Type B pancreatic cell (in vitro differentiated cells): ENCODE measurements at places on chromosomes 7 and 10. TPM values are rescaled to one million over a fixed set of nuclear protein-coding genes. Genes with fewer than 3 reads are reported as not detected.

The CLCN1 gene
- total RNA-seq = 0.12 and 0.22 TPM in 2 replicates

The MRLN gene
- total RNA-seq = 0.75 and 1.3 TPM in 2 replicates

The VWDE gene
- total RNA-seq = 1.0 and 2.1 TPM in 2 replicates

DNA sequence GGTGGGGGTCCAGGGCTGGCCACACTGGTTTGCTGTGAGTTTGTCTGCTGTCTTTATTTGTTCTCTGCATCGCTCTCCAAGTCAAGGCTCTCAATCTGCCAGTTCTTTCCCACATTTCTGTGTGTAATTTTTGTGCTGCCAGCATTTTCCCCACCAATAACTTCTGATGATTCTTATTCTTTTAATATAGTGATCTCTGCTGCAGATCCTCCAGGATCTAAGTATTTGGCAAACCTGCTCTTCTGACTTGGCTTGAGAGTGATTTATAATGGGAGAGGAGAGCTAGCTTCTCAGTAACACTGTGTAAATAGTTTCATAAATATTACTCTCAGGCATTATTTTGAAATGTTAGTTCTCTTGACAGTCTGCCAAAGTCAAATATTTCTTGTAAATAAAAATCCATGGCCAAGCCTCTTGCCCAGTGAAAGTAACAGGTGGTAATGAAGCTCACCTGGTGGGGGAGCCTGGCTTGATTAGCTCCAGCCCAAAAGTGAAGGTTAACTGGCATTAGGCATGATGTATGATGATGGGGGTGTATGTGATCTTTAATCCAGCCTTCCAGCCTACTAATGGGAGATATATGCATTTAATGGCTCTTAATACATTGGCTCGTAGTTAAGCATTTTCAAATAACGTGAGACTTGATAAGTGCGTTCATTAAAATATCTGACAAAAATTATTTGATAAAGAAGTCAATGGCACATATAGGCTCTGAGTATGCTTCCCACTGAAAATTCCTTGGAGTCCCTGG is 1055.9 kb downstream of the KCNMA1 start:
- no peak overlapping the region for H3K27ac ChIP-seq
- peaks cover 13% of the 10 kb centered on the region for H3K4me1 ChIP-seq
- H3K36me3 ChIP-seq = no peaks in the 10 kb centered on the region
- no peak for DNase-seq
- H3K4me3 ChIP-seq = no peak overlapping the region

DNA sequence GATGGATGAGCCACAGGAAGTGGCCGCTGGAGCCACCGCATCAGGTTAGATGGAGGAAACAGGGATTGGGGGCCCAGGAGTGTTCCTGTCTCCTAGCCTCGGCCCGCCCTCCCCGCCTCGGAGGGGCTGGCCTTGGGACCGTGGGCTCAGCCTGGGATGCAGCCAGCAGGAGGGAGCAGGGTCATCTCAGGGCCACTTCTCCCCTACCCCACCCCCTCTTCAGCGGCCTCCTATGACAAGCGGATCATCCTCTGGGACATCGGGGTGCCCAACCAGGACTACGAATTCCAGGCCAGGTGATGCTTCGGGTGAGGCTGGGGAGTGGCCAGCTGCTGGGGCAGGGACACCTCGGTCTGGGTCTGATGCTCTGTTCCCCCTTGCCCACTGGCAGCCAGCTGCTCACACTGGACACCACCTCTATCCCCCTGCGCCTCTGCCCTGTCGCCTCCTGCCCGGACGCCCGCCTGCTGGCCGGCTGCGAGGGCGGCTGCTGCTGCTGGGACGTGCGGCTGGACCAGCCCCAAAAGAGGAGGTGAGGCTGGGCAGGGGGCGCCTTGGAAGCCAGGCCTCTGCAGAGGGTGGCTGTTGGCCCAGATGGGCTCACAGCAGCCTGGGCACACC is 4.7 kb downstream of the LRWD1 start:
- H3K36me3 ChIP-seq = no peaks in the 10 kb centered on the region
- no peak overlapping the region for H3K27ac ChIP-seq
- no peak overlapping the region for H3K4me3 ChIP-seq
- DNase-seq = peak; percentile 64

- no peaks in the 10 kb centered on the region for H3K36me3 ChIP-seq
- H3K4me1 ChIP-seq = no peaks in the 10 kb centered on the region
- peaks cover 22% of the 10 kb centered on the region for H3K27me3 ChIP-seq
These were observed 25.1 kb downstream of the MKX start for GRCh38 chr10:27720529-27720928.

- H3K27me3 ChIP-seq = no peaks in the 10 kb centered on the region
- peaks cover 19% of the 10 kb centered on the region for H3K4me1 ChIP-seq
- no peaks in the 10 kb centered on the region for H3K36me3 ChIP-seq
- DNase-seq = no peak
These were observed 78.1 kb upstream of the PHYHIPL start for GRCh38 chr10:59098387-59098786.
